ENCODE measurements at places on chromosomes 13 and 19. TPM values are rescaled to one million over a fixed set of nuclear protein-coding genes. Genes with fewer than 3 reads are reported as not detected.
A peak's percentile ranks its signal among the peaks of the same experiment; 100 is the strongest.

DNA sequence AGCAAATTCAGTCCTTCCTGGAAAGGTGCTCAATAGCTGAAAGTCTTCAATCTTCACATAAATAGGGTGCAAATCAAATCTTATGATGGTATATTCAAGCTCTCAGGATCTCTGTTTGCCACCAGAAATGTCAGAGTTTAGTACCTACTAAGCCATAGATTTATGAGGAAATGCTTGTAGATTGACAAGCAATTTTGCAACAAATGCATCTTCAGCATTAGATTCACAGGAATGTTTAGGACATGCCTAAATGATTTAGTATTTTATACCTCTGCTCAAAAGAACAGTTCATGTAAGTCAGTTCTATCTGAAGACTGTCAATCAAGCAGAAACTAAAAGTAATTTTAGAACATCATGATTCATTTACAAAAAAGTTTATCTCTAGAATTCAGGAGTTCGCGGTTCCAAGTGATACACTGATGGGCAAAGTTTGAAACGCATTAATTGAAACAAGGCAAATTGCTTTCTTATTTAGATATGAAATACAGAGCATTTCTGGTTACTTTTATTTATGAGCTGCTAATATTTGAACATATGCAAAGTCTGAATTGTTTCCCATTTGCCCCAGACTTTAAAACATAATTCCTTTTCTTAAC lies 65.7 kb downstream of the DACH1 start:
- DNase-seq, result no peak

Gene CERS1
- total RNA-seq, result 112 TPM

DNA sequence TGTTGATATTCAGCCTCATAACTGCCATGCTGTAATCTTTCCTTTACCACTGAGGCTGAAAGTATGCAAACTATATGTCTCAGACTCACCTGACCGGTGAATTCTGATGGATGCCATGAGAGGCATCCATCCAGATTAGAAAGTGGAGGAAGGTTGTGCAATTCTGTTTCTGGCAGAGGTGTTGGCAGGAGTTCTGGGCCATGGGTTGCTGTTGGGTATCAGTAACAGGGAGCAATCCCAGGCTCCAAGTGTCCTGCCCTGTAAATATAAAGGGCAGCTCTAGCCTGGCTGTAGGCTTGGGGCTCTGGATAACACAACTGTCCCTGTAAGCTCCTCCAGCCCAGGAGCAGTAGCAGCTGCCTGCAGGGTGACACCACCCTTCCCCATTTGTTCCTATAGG lies 77.4 kb upstream of the ABCC4 start:
- no peak for DNase-seq

- DNase-seq, result no peak
Measured at GRCh38 chr19:28169168-28169887, 1043.6 kb downstream of the UQCRFS1 start.

- no peak for DNase-seq
Measured at GRCh38 chr13:66128692-66129269, 1101.4 kb downstream of the PCDH9 start.

DNA sequence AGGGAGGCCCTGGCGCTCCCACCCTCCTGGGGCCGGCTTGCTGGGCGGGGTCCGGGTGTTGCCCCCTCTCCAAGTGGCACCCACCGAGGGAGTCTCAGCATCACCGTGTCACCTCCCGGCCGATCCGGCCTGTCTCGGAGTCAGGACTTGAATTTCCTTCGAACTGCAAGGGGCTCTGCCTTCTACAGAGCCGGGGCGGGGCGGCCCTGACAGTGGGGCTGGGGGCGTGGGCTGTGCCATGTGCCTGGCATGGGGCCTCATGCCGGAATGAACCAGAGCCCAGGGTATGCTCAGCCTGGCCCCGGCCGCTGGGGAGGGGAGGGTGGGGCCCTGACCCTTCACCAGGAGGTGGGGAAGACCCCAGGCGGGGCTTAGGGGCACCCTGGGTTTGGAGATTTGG lies 47.0 kb upstream of the TCF3 start:
- DNase-seq, result no peak

- DNase-seq, result no peak
Measured at GRCh38 chr19:37095859-37096258, 17.6 kb downstream of the ZNF420 start.

DNA sequence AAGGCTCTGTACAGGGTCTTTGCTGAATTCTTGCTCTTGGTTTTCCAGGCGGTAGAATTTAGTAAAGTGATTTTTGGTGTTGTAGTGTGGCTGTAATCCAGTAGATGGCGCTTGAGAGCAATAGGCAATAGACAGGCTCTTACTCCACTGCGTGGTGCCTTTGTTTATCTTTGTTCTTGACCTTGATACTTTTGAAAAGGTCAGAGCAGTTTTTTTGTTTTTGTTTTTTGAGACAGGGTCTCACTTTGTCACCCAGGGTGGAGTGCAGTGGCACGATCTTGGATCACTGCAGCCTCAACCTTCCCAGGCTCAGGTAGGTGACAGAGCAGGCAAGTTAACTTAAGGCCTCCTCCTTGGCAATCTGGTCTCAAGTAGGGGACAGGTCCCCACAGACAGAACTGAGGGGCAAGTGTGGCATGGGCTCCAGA lies 12.2 kb upstream of the LILRA5 start:
- no peak for DNase-seq

GRCh38 chr13:26965952-26966700 lies 205.5 kb downstream of the USP12 start:
- peak; percentile 53 for DNase-seq

DNA sequence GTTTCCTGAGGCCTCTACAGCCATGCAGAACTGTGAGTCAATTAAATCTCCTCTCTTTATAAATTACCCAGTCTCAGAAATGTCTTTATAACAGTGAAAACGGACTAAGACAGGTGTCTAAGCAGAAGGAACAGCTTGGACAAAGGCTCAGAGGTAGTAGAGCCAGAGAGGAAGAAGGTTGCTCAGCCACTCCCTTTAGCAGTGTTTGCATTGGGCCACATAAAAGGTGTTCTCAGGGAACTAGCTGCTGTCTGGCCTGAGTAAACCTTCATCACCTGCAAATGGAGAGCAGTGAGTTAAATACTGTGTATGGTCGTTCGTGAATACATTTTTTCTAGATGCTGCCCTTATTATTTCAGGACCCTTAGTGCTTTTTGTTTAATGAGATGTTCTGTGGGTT lies 383.4 kb downstream of the EFNB2 start:
- no peak for DNase-seq

DNA sequence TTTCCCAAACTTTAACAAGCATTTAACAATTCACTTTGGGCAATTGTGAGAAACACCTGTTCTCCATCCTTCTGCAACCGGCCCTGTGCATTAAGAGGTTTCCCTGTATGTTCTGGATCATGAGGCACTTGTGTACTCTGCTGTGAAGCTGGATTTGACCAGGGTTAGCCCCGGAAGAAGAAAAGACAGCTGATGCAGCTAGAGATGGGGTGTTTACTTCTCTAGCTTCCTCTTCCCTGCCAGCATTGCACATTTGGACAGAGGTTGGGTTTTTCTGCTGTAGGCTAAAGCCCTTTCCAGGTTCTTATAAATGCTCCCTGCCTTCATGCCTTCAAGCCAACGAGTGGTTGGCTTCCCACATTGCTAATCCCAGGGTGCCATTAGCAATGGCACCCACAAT lies 20.9 kb downstream of the MBD3L2B start:
- DNase-seq, result no peak

DNA sequence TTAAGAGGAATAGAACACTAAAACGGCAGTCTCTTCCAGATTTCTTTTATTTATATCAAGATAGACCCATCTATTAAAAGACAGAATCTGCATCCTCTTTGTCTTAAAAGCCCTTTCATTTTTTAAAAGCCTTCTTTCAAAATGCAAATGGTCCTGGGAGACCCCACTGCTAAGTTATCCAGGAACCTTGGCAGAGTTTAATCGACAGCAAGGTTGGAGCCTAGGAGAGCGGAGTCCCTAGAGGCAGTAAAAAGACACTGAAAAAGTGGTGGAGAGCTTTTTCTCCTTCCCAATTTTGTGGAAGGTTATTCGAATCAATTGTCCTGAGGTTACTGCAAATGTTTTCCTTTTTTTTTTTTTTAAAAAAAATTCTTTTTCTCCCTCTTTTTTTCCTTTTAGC lies 294.7 kb downstream of the NALCN start:
- no peak for DNase-seq
